ENCODE measurements at places on chromosomes 2 and 18.

GRCh38 chr2:20593072-20594034, 57.5 kb downstream of the HS1BP3 start:
- DNase-seq, result peak; percentile 59

GRCh38 chr2:160141419-160141818, 58.7 kb downstream of the ITGB6 start:
- no peak for DNase-seq

DNA sequence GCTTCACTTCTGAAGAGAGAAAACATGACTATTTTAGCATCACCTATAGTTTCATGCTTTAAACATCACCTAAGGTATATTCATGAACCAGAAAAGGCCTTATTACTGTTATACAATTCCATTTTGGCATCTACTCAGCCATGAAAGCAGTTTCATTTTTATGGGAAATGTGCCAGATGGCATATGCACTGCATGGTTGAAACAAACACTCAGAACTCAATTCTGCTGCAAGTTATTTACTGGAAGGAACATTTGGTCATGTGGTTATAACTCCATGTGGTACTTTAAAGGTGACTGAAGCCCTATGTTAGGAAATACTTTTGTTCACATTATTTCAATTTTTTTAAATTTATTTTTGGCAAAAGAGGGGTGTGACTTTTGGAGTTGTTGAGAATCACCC, 287.5 kb upstream of the CRIM1 start:
- no peak for DNase-seq

DNA sequence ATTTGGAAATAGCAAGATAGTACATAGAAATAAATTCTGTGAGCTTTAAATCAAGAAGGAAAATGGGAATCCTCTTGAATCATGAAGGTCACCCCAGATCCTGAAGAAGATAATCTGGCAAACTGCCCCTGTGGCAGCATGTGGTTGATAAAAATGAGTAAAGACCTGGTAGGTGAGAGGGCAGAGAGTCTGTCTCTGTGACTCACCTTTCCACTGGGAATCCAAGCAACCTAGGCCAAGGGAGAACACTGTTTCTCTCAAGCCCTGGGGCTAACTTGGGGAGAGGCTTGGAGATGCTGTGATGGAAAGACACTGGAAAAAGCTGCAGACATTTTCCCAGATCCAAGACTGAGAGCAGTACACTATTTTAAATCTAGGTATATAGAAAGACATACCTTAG, 185.8 kb upstream of the CNTNAP5 start:
- DNase-seq, result no peak

GRCh38 chr2:110657724-110658305, 20.0 kb downstream of the BUB1 start:
- no peak for DNase-seq

DNA sequence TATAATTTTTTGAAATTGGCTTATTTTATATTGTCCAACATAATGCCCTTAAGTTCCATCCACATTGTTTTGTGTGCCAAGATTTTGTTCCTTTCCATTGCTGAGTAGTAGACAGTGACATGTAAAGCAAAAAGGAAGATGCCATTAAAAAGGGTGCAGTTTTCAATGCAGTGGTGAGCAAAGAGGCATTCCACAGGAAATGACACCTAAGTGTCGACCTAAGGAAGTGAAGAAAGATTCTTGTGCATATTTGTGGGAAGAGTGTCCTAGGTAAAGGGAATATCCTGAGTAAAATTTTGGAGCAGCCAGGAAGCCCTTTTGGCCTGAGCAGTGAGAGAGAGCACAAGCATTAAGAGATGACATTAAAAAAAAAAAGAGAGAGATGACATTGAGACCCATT, 1099.9 kb downstream of the DPP10 start:
- no peak for DNase-seq

- DNase-seq, result no peak
Measured at GRCh38 chr2:2183176-2183575, 147.9 kb downstream of the MYT1L start.
